ENCODE measurements at places on chromosomes 13 and 19.

DNA sequence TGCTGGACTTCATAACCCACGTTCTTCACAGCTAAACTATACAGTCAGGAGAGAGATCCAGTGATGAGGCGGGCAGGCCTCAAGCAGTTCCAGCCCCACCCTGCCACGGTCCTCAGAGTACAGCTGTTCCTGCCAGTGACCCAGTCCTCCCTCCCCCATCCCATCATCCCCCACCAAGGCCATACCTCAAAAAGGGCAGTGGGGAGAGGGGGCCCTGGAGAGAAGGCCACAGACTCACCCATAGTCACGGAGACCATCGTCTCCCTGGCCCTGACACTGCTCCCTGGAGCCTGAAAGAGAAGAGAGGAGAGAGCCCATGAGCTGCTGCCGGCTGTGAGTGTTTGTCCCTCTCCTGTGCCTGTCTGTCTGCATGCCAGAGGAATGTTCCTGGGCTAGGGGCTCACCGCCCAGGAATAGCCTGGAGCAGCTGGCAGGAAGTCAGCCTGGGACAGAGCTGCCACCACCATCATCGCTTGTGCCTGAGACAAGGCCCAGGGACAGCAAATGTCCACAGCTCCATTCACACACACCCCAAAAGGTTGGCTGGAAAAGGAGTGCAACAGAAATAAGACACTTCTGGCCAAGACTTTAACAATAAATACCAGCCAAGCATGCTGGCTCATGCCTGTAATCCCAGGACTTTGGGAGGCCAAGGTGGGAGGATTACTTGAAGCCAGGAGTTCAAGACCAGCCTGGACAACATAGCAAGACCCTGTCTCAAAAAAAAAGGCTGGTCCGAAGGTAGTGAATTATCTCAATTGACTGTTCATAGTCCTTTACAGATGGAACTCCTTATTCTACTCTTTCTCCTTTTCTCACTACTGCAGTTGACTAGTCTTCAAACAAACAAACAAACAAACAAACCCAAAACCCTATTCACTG, 6.4 kb downstream of the C19orf47 start:
- no peak for DNase-seq

- no peak for DNase-seq
Observed at GRCh38 chr13:33970746-33971561, 153.0 kb downstream of the RFC3 start.

- no peak for DNase-seq
Observed at GRCh38 chr13:71046360-71047079, 820.5 kb downstream of the DACH1 start.

- DNase-seq, result no peak
Observed at GRCh38 chr19:7933828-7934725, 8.1 kb upstream of the CTXN1 start.

- DNase-seq, result no peak
Observed at GRCh38 chr13:89694451-89694850, 1653.0 kb upstream of the MIR17HG start.

- DNase-seq, result no peak
Observed at GRCh38 chr13:49655906-49656305, 27.6 kb downstream of the ARL11 start.

GRCh38 chr19:45876411-45877197, 9.3 kb downstream of the IRF2BP1 start:
- no peak for DNase-seq

- peak; percentile 61 for DNase-seq
Observed at GRCh38 chr19:48510421-48511268, 990 bp downstream of the LMTK3 start.

- DNase-seq, result peak; percentile 87
Observed at GRCh38 chr19:38335949-38336637, 463 bp downstream of the CATSPERG start.
